ENCODE measurements at places on chromosomes 13 and 19.

DNA sequence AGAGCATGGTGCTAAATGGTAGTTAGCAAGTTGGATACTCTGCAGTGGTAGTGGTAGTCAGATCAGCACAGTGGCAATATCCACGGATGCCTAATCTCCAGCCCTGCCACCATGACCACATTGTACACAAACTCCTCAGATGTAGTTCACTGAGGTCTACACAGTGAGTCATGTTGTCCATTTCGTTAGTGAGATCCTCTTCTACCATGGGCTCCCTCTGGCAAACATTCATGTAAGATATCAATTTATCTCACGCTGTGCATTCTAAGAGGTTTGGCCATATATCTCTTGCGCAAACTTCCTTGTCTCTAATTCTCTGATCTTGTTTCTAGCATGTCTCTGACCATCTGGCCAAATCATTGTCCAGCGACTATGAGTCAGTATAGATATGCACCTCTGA is 58.2 kb downstream of the POLR1D start:
- DNase-seq: no peak

DNA sequence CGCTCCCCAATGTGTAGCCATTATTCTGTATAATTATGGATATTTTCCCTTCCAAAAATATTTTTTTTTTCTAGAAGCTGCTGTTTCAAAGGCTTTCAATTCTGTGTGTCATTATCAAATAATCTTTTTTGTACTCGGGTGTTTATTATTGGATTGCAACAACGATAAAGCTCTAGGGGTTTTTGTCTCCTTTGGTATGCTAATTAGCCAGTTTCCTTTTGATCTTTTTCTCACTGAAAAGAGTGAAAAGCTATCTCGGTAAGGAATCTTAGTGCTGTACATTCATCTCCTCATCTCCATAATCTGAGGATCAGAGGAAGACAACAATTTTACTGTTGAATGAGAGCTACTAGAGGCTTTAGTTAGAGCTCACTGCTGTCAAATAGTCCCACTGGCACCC is 136.6 kb downstream of the OLFM4 start:
- no peak for DNase-seq

GRCh38 chr19:53977991-53978731 is 13.3 kb upstream of the CACNG6 start:
- DNase-seq: peak; percentile 74

DNA sequence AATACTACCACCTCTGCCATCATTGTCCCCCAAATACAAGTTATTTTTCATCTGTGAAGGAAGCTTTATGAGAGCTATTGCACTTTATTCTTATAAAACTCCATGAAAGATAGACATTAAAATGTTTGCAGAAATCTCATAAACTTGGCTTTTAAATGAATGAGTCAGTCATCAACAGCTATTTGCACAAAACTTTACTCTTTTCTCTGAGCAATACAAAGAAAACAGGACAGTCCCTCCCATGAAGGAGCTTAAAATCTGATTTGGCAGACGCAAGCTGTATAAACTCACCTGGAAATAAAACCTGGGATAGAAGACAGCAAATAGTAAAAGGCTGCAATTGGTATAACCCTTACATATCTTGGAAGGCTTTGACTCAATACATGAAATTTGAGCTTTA is 16.6 kb upstream of the RCBTB1 start:
- DNase-seq: no peak

DNA sequence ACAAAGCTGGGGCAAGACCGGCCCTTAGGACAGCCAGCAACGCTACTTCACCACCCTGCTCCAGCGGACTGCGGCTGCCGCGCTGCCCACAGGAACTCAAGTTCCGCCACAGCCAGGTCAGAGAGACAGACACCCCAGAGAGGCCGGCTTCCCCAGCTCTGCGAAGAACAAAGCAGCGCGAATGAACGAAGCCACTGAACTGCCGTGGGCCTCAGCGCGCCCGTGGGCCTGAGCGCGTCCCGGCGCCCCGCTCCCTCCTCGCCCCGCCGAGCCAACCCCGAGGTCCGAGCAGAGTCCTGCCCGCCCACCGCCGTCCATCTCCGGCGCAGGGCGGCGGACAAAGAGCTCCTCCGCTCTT is 158.4 kb downstream of the RNF17 start:
- DNase-seq: no peak

DNA sequence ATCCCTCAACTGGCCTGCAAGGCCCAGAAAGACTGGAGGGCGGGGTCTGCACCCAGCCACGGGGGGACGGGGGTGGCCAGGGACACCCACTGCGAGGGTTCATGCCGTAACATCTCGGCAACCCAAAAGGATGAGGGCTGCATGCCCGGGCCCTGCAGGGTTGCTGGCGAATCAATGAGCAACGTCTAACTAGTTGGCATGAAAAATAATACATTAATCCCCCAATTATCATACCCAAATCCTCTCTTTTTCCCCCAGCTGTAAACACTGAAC is 232.2 kb downstream of the TUBA3C start:
- DNase-seq: no peak

GRCh38 chr19:4328243-4328990 is 10.2 kb downstream of the STAP2 start:
- DNase-seq: peak; percentile 96

DNA sequence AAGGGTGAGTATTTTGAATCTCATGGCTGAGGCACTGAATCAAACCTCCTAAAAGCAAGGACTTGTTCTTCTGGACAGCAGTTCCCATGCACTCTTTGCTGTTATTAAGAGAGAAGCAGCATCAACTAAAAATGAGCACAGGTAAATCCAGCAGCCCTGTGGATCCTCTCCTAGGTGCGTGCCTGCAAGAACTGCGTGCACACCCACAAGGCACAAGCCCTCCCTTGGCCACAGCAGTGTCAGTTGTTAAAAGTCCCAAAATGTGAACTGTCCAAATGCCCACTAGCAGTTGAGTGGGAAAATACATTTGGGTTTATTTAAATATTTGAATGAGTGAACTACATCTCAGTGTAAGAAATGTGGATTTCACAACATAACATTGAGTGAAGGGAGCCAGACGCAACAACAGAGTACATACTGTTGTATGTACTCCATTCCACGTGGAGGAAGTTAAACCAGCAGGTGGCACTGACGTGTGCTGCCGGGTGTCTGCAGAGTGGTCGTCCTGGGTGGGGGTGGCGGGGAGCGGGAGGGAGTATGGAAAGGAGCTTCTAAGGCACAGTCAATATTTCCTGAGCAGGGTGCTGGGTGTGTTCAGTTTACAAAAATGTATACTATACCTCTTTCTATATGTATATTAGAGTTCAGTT is 266.4 kb downstream of the NALCN start:
- DNase-seq: no peak

DNA sequence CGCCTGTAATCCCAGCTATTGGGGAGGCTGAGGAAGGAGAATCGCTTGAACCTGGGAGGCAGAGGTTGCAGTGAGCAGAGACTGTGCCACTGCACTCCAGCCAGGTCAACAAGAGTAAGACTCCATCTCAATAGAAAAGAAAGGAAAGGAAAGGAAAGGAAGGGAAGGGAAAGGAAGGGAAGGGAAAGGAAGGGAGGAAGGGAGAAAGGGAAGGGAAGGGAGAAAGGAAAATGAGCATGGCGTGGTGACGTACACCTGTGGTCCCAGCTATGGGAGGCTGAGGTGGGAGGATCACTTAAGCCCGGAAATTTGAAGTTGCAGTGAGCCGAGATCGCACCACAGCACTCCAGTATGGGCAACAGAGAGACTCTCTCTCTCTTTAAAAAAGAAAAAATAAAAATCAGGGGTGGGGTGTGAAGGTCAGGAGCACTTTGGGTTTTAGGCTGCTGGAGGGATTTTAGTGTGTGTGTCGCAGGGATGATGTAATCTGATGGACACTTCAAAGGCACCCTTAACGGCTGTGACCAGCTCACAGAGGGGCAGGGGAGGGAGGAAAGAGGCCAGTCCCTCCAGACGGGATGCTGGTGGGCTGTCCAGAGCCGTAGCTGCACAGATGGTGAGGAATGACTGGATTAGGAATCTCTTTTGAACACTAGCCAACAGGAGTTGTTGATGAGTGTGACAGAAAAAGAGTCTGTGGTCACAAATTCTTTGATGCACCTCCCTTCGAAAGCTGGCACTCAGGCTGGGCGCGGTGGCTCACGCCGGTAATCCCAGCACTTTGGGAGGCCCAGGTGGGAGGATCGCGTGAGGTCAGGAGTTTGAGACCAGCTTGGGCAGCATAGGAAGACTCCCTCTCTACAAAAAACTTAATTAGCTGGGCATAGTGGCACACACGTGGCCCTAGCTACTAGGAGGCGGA is 27.6 kb downstream of the TMPRSS9 start:
- no peak for DNase-seq

- DNase-seq: no peak
These were observed 18.8 kb downstream of the CYTH2 start for GRCh38 chr19:48487948-48488347.

DNA sequence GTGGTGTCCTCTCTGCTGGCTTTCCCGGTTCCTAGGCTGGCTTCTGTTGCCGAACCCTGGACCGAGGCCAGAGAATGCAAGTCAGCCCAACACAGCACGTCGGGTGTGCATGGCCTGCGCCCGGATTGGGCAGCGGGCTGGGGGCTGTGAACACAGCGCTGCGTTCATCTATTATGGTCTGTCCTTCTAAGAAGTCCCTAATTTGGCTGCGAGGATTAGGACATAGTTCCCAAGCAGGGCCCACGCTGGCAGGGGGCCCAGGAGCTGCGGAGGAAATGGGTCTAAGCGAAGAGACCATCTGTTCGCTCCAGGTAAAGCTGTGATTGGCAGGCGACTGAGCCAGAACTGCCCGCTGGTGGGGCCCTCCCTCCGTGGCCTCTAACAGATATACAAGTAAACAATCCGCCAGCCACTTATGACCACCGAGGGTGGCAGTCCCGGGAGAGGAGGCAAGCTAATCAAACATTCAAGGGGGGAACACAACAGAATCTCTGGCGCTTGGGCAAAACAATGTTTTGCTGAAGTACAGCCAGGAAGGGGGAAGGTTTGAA is 6.0 kb downstream of the SYCE2 start:
- DNase-seq: no peak

- no peak for DNase-seq
These were observed 19.8 kb upstream of the SLC25A30 start for GRCh38 chr13:45437947-45438346.

- DNase-seq: no peak
These were observed 3.3 kb upstream of the TPP2 start for GRCh38 chr13:102593466-102593865.

DNA sequence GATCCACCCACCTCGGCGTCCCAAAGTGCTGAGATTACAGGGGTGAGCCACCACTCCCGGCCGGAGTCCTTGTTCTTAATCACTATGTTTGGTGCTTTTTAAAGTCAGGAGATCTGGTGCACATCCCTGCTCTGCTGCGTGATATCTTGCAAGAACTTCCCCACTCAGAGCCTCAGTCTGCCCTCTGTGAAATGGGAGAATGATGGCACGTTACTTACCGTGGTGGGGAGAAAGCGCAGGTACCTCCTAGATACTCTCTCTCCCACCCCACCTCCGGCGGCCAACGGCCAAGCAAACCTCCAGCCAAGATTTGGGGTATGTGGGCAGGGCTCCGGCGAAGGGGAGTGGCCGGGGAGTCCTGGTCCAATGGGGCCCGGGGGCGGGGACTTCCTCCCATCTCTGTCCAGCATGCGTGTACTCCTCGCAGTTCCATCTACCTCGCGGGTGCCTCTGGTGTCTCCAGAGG is at the start of gene RYR1:
RYR1 (plus strand) TSS at position 424 of the 466 bp plus-strand sequence. CDS start 139 bp downstream, outside the sequence.
- peak; percentile 38 for DNase-seq

DNA sequence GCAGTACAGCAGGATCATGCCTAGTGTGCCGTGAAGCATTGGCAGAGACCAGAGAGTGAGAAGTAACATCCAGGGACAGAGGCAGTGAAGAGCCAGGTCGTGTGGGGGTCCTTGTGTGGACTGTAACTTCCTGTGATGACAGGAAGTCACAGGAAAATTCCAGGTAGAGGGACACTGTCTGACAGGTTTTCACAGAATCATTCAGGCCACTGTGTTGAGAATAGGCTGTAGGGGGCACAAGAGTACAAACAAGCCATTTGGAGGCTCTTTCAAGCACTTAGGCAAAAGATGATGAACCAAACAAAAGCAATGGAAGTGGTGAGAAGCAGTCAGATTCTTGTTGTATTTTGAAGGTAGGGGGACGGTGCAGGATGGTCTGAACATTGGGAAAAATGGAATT is 46.4 kb downstream of the N4BP2L1 start:
- peak; percentile 43 for DNase-seq

DNA sequence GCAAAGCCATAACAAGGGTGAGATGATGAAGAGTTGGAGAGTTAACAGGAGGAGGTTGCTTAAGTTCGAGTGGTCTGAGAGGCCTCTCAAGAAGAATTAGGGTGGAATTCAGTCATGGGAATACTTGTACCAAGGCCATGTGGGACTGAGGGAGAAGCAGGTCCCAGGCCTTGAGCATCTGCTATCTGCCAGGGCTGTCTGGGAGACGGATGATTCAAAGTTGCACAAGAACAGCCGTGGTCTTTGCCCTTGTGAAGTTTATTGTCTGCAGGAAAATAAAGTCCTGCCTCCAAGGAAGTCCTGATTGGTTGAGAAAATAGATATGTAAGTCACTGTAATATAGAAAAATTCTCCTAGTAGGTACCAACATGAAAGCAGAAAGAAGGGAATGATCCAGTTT is 178.8 kb upstream of the RFC3 start:
- no peak for DNase-seq

DNA sequence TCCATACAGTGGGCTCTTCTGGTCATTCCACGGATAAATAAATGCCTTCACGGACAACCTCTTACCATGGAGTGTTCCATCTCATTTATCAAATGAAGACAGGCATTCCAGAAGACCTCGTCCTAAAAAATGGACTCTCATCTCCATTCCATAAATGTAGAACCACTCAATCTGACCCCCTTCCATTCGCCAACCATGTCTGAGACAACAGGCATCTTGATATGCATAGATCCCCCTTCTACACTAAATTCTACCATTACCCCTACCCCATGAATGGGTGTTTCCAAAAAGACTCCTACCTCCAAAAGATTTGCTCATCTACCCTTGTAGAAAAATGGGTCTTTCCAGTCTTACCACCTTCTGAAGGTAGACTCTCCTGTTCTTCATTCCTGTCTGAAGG is 9.0 kb downstream of the RASIP1 start:
- DNase-seq: no peak

- DNase-seq: no peak
These were observed 91.6 kb downstream of the TEX29 start for GRCh38 chr13:111411919-111412650.
